Fibroblast of skin of abdomen (primary cell): ENCODE measurements at places on chromosomes 3 and 15.

GRCh38 chr3:124837730-124838186, 49.4 kb downstream of the ITGB5 start:
- peak; percentile 26 for DNase-seq

DNA sequence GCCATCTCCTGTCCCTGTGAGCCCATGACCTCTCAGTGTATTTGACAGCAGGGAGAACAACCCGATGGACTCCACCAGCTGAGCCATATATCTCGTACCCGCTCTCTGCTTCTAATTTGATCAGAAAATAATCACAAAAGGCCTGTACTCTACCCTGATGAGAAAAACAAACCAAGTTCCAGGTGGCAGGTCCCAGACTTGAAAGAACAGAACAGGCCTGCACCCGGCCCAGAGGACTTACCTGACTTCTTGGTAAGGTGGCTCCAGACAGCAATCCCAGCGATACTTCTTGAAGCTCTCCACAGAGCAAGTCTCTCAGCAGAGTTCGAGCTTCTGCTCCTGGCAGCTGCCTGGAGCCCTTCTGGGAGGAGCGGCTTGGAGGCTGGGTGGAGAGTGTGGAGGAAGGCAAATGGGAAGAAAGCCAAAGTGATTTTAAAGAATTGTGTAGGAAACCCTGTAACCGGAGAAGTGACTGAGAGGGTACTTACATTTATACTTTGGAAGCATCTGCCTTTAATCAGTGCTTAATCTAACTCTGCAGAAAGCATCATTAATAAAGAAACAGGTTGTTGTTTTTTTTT, 91.6 kb downstream of the SCN11A start:
- peak; percentile 38 for DNase-seq

- DNase-seq, result no peak
Measured at GRCh38 chr15:101066501-101067408, 147.6 kb downstream of the LRRK1 start.

GRCh38 chr3:195446359-195446758, 3.5 kb upstream of the ACAP2 start:
- DNase-seq, result no peak

- peak; percentile 82 for DNase-seq
Measured at GRCh38 chr3:194080436-194080835, 55.5 kb upstream of the HES1 start.

DNA sequence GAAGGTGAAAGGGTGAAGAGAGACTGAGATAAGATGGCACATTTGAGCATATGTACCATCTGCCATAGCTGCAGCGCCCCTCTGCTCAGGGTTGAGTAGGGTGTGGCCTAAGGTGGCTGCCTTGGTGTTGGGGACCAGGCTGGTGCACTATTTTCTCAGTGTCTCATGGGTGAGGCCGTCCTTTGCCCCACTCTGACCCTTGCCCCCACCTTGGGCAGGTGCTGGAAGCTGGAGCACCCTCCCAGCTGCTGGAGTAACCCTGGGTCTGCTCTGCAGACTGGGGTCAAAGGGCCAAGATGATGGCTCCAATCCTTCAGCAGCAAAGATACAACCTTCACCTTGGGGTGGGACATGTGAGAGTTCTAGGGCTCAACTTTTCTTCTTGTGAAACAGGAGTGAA, 69.2 kb downstream of the DAPK2 start:
- no peak for DNase-seq
